HS-5 (cell line): ENCODE measurements at places on chromosomes 1 and 21.
A peak's percentile ranks its signal among the peaks of the same experiment; 100 is the strongest.

DNA sequence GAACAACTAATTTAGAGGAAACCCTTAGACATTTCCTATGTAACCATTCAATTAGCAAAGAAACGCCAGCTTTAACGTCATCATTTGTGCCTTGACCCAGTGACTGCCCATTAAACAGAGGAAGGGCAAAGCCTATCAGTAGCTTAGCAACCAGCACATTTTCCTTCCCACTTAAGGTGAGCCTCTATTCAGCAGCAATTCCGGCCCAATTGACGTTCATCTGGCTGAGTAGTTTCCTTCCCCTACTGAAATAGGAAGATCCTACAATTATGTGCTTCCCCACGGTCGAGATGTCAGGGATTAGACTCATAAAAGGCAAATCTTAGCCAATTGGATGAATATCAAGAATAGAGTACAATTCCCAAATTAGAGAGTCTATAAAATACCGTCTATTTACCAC lies 482.1 kb upstream of the ADAMTS5 start:
- DNase-seq, result no peak

GRCh38 chr1:64309431-64309831 lies 106.0 kb downstream of the UBE2U start:
- no peak for DNase-seq

DNA sequence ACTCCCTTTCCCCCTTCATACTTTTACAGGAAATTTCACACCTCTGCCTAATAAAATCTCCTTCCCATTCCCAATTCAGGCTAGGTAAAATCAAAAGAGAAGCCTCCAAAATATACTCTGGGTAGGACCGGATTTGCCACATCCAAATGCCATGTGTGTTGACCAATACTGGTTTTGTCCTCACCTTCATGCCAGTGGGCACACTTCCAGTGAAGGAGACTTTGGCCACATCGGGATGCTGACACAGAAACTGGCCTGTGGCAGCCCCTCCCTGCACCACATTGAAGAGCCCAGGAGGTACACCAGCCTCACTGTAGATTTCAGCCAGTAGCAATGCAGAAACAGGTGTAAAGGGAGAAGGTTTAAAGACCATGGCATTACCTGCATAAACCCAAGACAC lies 18.1 kb downstream of the ALDH9A1 start:
- DNase-seq, result no peak

DNA sequence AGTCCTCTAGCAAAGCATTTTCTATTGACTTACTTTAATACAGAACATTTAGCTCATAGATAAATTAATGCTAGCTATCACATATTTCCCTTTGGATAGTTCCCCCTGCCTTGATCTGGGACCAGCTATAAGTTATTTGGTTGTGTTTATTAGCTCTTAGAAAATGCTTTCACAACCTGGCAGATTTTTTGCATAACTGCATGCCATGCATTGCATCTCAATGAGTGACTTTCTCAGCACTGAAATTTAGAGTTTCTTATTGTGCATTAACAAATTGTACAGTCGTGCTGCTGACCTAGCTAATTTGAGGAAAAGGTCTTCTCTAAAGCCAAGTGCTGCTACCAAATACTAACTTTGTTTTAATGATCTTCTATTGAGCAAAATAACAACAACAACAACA lies 164.8 kb downstream of the PLPPR5 start:
- peak; percentile 25 for DNase-seq

DNA sequence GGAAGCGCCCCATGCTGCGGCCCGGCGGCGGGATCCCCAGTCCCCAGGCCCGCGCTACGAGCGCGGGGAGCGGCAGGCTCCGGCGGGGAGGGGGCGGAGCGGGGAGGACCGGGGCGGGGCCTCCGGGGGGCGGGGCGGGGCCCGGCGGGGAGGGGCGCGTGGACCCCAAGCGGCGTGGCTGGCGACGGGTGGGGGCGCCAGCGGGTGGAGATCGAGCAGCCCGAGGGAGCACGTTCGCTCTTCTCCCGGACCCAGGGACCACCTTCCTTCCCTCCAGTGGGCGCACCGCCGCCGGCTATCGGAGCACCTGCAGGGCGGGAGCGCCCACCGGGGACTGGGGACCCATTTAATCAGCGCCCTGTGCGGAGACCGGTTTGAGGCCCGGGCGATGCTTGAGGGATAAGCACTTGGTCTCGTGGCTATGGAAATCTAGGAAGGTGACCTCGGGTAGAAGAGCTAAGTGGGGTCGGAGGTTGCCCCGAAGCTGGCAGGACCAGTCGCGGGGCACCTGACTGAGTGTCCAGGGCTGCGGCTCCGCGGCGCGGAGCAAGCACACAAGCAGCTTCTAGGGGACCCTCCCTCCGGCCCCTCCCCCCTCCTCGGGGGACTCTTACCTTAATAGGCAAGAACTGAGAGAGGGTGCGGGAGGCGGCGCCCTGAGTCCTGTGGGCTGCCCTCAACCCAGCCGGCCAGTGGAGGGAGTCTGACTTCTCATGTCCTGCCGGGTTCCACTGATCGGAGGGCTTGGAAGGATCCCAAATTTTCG lies at the start of gene TSPAN2:
TSS of gene TSPAN2 (minus strand) at position 84 of the 766 bp plus-strand sequence. CDS start at position 13, 71 bp downstream.
- DNase-seq, result no peak

GRCh38 chr1:233587958-233588799 lies 25.7 kb upstream of the KCNK1 start:
- no peak for DNase-seq

DNA sequence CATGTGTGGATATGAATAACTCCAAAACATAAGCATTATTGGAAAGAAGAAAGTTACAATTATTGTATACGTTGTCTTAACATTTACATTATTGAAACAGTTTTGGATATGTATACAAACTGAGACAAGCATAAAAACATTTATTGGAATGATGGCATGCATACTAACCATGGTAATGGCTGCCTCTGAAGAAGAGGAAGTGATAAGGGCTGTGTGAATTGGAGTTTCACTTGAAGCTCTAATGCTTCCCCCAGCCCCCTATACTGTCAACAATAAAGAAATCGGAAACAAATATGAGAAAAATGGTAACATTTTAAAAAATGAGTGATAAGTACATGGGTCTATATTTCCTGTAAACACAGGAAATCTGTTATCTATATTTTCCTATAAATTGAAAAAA lies 367.7 kb upstream of the DPYD start:
- DNase-seq, result no peak

GRCh38 chr1:66999640-67000400 lies 54.1 kb downstream of the SLC35D1 start:
- no peak for DNase-seq

GRCh38 chr1:10638559-10639005 lies 157.9 kb downstream of the CASZ1 start:
- no peak for DNase-seq

- no peak for DNase-seq
Observed at GRCh38 chr1:212983482-212983881, 32.2 kb downstream of the ANGEL2 start.

- no peak for DNase-seq
Observed at GRCh38 chr21:45638707-45639106, 4.8 kb upstream of the PCBP3 start.

DNA sequence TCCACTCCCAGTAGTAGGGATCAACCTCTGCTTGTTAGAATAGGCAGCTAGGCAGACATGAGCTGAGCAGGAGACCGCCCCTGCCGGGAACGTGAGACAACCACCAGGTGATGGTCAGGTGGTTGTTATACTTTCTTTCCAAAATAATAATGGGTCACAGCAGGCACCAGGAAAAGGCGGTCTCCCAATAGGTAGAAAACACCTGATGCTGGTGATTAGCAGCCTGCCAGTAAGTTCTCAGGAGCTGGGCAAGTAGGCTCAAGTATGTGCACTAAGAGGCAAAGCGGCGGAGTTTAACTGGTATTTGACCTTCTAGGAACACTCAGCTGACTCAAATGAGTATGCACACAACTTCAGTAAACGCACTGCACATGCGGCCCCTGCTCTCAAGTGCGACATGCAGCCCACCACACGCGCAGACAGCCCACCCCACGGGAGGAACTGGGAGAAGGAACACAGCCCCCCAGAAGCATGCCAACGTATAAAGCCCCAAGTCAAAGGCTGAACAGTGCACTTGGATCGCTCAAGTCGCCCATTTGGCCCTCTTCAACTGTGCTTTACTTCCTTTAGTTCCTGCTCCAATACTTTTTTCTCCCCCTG lies 80.0 kb downstream of the DESI2 start:
- DNase-seq, result no peak

DNA sequence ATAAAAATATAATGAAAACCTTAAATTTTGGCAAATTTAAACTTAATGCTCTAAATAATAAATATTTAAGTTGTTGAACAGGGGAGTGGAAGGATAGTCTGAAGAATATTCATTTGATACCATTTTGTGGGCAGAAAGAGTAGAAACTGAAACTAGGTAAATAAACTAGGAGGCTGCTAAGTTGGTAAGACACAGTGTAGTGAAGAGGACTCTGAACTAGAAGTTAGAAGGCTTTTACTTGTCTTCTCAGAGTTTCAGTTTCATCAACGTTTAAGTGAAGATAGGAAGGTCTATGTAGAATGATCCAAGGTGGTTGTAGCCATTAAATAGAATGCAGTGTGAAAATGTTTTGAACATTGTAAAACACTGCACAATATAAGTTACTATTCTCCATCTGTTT lies 516.9 kb downstream of the AMY1C start:
- no peak for DNase-seq

GRCh38 chr1:57117753-57118152 lies 151.9 kb upstream of the C8B start:
- DNase-seq, result no peak

DNA sequence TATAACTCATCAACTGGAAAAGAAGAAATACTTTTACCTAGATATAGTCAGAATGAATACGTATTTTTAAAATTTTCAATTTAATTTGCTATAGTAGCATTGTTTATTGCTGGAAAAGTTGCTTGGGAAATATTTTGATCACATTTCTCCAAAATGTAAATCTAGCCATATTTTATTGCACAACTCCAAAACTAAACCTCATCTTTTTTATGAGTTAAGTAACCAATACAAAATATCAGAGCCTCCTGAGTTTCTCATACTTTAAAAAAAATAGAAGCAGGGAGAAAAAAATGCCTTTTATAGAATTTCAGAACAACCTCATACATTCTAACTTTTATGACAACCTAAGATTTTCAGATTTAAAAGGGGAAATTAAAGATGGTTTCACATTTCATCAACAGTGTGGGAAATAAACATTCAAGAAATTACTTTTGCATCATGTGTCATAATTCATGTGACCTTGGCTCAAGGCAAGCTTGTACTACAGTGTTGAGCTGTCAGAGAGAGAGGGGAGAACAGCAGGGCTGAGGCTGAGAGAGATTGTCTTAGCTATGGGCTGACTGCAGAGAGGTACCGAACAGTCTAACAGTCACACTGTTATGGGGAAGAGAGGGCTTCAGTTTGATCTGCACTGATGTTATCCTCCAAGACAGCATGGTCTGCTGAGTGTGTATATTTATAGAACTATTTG lies 519.0 kb downstream of the LTN1 start:
- DNase-seq, result no peak

DNA sequence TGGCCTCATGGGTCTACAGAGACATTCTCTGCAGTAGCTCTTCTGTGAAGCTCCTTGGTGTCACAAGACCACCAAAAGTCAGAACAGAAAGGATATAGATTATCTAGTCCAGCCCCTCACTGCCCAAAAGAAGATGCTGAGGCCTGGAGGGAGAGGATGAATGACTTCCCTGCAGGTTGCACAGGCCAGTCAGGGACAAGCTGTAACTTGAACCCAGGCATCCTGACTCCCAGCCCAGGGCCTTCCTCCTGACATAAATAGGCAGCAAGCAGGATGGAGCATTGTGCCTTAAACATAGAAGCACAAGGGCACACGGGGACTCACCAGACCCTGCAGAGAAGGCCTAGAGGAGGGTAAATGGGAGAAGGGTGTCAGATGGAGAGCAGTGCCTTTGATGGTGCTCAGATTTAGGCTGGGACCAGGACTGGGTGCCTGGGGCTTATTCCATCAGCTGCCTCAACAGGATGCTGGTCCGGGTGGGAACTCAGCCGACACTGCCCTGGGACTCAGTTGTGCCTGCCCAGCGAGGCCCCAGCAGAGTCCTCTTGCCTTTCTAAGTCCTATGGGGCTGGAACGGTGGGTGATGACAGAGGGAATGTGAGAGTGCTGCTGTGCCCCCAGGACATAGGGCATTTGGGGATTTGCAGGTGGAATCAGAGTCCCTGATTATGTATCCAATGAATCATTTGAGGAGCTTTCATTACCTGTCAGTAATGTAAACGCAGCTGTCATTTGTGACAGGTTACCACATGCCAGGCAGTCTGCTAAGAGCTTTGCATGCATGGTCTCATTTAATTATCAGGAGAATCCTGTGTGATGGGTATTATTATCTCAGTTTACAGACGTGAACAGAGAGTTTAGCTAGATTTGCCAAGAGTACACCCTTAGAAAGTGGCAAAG lies 13.2 kb downstream of the S100A7A start:
- no peak for DNase-seq

GRCh38 chr1:110067479-110067892 lies 3.0 kb downstream of the ALX3 start:
- DNase-seq, result no peak

GRCh38 chr1:23638786-23639241 lies 52.8 kb upstream of the RPL11 start:
- DNase-seq, result no peak

DNA sequence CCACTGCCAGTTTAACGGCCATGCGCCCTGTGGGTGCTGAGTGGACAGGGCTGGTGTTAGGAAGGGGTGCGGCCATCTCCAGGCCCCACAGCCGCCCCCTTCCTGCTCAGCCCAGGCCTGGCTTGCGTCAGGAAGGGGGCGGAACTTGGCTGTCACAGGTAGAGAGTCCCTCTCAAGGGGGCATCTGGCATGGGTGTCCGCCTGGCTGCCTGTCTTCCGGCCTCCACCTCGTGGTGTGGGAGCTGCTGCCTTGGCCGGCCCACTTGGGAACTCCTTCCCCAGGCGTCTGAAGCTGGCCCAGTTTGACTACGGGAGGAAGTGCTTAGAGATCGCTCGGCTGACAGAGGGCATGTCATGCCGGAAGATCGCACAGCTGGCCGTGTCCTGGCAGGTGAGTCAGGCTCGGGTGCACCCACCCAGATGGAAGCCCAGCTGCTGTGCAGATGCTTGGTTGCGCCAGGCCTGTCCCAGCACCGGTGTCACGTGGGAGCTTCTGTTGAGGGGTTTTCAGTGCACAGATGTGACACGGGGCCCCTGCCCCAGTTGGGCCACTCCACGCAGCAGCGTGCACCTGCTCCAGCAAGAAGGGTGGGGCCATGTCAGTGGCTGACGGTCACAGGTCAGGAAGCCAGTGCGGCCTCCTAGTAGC lies 9.1 kb upstream of the ATAD3B start:
- peak; percentile 48 for DNase-seq

GRCh38 chr1:3604468-3604974 lies 6.8 kb downstream of the MEGF6 start:
- no peak for DNase-seq

GRCh38 chr1:78146205-78146771 lies 100.5 kb downstream of the GIPC2 start:
- no peak for DNase-seq

GRCh38 chr1:106061586-106062495 lies 994.6 kb upstream of the PRMT6 start:
- no peak for DNase-seq

DNA sequence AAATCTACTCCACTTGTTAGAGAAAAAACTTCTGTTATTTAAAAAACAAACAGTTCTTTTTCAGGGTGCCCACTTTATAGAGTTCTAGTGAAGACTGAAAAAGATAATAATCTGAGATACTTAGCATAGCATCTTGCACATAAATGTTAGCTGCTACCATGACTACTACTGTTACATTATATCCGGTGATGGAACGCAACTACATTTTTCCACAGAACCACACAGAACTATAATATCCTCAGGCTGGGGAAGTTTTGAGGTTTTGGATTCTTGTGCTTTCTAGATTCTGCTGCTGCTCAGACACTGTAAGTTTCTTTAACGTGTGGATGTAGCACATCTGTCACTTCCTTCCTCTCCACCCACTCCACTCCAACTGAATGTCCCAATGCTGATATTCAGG lies 110.3 kb downstream of the PTPN14 start:
- no peak for DNase-seq

GRCh38 chr21:27586326-27586725 lies 619.4 kb upstream of the ADAMTS5 start:
- no peak for DNase-seq
